T-helper 2 cell (primary cell): ENCODE measurements at places on chromosomes 1 and 21.
A peak's percentile ranks its signal among the peaks of the same experiment; 100 is the strongest.

DNA sequence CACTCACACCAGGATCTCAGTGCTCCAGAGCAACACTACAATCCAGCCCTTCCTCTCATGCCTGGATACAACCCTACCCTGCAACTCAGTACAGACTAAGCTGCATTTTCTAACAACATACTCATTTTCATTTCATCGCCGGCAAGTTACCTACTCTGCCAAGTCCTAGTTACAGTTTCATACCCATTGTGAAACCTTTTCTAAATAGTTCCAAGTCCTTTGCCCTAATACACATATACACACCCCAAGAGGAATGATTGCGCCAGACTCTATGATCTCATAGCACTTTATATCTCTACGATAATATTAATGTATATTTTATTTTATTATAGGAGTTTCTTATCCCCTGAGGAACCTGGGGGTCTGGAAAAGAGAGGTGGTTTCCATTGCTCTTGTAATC is 122.4 kb downstream of the LMX1A start:
- no peak for DNase-seq

DNA sequence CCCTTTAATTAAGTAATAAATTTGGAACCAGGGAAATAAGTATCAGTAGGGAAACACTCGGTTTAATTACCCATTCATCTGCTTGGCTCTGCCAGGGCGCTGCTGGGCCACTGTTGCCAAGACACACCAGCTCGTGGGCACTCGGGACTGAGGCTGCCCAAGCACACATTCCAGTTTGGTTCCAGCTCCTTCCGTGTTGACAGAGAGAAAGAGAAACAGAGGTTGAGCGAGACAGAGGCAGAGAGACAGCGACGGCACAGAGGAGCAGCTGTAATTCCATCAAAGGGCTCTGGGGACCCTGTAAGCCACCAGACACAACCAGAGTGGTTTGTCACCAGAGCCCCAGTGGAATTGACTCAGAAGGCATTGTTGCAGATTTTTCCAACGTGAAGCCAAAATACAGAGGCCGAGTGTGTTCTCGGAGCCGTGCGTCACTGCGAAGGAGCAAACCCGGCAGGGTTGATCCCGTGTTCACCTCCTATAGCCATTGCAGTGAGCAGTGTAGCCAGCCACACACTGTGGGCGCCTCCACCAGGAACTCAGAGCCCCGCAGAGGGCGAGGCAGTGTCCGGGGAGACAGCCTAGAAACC is 33.5 kb downstream of the SYF2 start:
- DNase-seq, result no peak

DNA sequence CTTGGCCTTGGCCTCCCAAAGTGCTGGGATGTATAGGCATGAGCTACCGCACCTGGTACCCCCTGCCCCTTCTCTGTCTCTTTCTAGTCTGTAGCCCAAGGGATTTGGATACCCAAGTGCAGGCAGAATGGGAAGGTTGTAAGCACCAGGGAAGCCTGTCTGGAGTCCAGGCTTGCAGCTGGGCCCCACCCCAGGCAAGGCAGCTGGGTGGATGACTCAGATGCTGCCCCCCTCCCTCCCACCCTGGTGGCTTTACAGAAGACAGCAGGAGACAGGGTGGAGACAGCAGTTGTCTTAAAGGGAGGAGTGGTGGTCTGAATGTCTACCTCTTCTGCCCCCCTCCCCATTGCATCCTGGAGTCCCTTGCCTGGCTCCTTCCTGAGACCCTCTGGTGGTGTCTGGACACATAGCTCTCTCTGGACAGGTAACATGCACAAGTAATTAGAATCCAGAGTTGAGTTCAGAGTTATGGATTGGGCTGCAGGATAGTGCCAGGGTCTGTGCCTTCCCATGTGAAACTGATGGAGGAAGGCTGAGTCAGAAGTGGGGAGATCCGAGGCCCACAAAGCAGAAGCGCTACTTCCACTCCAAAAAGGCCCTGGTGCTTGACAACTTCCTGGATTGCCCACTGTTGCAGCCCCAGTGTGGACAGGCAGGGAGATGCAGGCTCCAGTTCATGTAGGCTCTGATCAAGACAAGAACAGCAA is 5.1 kb downstream of the LMNA start:
- DNase-seq, result peak; percentile 39

GRCh38 chr1:55311057-55311641 is 96.0 kb upstream of the USP24 start:
- no peak for DNase-seq

DNA sequence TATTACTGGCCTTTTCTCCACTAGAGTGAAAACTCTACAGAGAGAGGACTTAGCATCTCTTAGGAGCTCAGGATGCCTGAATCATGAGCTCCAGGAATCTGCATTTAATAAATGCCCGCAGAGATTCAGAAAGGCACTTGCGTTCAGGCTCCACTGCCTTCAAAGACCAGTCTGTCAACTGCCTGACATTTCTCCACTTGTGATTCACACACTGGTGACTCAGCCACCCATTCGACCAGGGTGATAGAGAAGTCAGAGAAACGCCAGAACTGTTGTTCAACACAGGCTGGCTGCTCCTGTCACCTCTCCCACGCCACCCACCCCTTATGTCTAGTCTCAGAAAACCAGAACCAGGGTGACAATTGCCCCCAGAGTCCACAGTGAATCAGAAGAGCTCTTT is 26.9 kb upstream of the LBR start:
- no peak for DNase-seq

DNA sequence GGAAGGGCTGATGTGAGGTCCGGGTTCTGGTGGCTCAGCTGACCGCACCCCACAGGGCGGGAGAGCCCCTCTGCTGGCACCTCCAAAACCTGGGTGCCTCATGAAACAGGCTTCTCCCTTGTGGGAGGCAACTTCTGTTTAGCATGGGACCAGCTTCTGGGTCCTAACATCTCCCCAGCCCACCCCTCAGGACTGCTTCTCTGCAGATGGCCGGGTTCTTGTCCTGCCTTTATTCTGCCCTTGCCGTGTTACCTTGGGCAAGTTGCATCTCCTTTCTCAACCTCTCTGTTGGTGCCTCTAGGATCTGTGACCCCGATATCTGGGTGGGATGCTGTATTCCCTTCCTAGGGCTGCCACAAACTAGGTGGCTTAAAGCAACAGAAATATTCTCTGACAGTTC is 15.0 kb upstream of the TTC22 start:
- DNase-seq, result no peak

DNA sequence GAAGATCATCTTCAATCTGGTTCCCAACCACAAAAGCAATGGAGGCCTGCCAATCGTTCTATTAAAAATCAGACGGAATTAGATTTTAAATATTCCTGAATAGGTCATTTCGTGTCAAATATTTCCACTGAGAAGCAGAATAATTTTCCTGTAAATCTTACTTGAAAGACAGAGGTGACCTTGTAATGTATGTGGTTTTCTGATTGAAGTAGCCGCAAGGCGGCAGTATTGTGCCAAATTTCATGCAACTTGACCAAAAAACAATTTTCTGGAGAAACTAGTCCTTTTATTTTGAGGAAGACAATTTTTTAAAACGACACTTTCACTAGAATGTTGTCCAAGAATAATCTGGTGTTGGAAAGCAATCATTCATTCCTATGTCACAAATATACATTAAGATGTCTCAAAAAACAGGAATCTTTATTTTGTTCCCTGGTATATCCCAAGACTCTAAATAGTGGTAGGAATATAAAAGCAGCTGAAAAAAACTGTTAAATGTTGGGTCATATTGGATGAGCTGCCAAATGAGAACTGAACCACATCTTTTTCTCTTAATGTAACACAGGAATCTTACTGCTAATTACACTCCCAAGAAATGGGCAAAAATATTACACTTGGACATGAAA is 33.6 kb downstream of the SPAG17 start:
- no peak for DNase-seq

GRCh38 chr1:1130206-1131120 is 14.6 kb upstream of the C1orf159 start:
- DNase-seq, result no peak

- no peak for DNase-seq
Measured at GRCh38 chr1:27604579-27605299, 795 bp upstream of the AHDC1 start.

DNA sequence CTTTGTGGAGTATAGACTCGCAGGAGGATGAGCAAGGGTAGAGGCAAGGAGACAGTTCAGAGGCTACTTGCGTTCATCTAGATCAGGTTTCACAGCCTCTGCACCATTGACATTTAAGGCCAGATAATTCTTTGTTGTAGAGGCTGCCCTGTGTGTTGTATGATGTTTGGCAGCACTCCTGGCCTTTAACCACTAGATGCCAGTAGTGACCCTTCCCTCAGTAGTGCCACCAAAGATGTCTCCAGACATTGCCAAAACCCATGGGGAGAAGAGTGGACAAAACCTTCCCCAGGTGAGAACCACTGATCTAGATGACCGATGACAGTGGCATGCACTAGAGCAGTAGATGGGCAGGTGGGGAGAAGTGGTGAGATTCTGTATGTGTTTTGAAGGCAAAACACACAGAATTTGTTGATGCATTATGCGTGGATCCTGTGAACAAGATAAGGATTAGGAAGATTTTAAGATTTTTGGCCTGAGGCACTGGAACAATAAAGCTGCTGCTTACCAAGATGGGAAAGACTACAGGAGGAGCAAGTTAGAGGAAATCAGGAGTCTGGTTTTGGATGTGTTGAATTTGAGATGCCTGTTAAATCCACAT is 9.9 kb upstream of the COG2 start:
- peak; percentile 33 for DNase-seq

DNA sequence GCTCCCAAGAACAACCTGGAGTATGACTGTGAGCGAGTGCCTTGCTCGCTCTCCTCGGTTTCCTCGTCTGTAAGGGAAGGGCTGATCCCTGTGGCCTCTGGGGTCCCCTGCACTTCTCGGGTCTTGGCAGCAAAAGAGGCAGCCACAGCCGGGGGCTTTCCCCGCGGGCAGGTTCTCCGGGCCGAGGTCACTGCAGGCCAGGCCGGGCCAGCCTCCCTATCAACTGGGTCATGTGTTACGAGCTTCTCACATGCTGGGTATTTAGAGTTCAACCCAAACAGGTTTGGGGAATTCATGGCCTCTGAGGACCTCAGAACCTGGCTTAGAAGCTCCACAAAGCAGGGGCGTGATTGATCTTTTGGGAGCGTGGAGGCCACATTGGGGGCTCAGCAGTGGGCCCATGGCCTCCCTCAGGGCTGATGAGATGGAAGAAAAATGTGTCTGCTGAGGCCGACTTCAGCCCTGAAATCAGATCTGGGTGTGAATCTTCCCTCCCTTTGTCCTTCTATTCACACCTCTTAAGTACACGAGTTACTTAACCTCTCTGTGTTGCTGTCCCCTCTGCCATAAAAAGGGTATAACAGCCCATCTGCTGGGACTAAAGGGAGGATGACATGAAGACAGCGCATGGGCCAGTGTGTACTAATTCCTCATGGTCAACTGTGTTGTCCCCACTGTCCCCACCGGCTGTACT is 103.7 kb downstream of the PRDM2 start:
- no peak for DNase-seq

GRCh38 chr1:220637759-220638158 is 52.4 kb upstream of the C1orf115 start:
- no peak for DNase-seq

DNA sequence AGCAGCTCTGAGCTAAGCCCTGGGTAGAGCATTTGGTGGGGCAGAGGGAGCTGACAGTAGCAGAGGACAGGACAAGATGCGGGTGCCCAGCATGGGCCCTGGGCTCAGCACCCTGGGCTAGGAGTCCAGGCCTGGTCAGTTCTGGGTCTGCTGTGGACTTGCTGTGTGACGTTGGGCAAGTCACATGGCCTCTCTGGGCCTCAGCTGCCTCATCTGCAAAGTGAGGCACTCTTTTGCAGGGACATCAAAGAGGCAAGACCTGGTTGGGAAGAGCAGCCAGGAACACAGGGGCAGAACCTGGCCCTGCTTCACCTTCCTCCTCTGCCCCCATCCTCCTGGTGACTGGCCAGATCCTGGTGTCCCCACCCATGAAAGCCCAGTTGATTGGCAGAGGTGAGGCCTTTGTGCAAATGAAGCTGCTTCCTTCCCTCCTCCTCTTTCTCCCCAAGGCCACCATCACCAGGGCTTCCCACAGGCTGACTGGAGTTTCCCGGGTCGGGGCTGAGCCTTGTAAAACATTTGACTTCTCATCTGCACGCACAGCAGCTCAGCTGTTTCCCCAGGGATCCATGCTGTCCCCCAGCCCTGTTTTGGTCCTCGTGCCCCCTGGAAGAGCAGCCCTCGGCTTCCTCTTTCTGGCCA is 350.5 kb downstream of the MATN1 start:
- DNase-seq, result no peak
